Activated effector memory CD4-positive, alpha-beta T cell treated with Interleukin-2 at 50 U/mL for 16 hours (primary cell): ENCODE measurements at places on chromosomes 16 and 17.

GRCh38 chr17:58228679-58229078, 9.6 kb upstream of the MKS1 start:
- no peak for DNase-seq

DNA sequence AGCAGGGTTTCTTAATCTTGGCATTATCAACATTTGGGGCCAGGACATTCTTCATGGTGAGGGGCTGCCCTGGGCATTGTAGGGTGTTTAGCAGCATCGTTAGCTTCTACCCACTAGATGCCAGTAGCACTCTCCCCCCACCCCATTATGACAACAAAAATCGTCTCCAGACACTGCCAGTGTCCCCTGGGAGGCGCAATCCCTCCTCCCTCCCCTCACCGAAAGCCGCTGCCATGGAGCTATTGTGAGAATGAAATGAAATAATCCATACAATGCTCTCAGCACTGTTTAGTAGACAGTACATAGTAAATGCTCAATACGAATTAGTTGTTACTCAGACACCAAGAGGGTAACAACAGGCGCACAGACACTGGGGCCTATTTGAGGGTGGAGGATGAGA, 502.9 kb downstream of the NPIPA7 start:
- DNase-seq: no peak

GRCh38 chr16:73956587-73957494, 339.8 kb upstream of the PSMD7 start:
- DNase-seq: no peak

GRCh38 chr16:75340741-75341491, 89.5 kb upstream of the BCAR1 start:
- no peak for DNase-seq

DNA sequence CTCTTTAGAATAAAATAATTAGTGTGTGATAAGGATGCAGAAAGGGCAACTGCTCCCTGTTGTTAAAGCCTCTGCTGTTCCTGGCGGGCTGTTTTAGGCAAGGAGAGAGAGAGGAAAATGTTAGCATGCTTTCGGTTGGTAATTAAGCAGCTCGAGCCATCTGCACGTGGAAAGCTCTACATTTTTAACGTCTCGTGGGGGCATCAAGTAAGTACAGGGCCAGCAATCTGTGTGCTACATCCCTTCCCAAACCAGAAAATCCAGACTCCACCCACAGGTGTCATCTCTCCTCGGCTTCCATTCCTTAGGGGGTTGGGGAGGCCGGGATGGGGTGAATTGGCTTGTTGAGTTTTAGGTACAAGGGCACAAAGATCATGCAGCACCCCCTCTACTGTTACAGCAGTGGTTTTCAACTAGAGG, 62.4 kb upstream of the MARCHF10 start:
- DNase-seq: no peak

- DNase-seq: no peak
These were observed 48.9 kb downstream of the MRM1 start for GRCh38 chr17:36650096-36650775.

GRCh38 chr17:39014044-39014794, 47.0 kb upstream of the FBXO47 start:
- DNase-seq: no peak
